ENCODE measurements at places on chromosomes 13 and 19. TPM values are rescaled to one million over a fixed set of nuclear protein-coding genes. Genes with fewer than 3 reads are reported as not detected.

TMEM38A gene
- total RNA-seq: 4.5 TPM

TYROBP gene
- total RNA-seq: not detected

GRCh38 chr19:57249329-57249728 is 8.9 kb downstream of the ZNF805 start:
- DNase-seq: no peak

GRCh38 chr13:30431269-30431940 is 9.1 kb downstream of the UBE2L5 start:
- DNase-seq: peak; percentile 75

COX6B2 gene
- 0.93 TPM for total RNA-seq

DNA sequence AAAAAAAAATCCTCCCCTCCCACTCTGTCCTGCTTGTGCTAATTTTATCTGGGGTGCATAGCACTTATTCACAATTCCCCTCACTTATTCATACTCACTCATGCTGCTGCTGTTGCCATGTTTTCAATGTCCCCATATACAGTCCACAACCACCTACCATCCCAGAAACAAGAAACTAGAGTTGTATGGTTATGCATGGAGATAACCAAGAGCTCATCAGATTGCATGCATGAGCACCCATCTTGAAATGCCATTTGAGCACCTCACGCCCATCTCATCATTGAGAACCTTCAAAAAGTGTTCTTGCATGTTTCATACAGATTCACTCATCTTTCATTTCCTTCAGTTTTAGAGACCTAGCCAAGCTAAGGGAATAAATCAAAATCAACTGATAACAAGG is 15.1 kb upstream of the N4BP2L2 start:
- DNase-seq: no peak

- DNase-seq: no peak
These were observed 3.5 kb downstream of the KCNA7 start for GRCh38 chr19:49069026-49069425.

DNA sequence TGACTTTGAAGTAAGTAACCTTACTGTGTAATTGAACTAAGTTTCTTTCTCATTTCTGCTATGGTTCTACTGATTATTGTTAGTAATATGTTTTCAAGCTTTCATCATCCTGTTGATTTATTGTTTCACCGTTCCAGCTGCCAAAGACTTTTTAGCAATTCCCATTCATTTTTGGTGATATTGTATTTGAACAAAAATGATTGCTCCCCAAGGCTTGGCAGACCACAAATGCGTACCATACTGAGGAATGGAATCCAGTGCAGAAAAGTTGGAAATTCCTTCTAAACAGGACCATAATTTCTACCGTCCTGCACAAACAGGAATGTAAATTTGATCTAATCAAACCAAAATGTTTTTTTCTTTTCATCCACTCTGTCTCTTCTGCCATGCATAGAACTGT is 10.7 kb downstream of the EPSTI1 start:
- no peak for DNase-seq

GRCh38 chr13:66835040-66835628 is 395.0 kb downstream of the PCDH9 start:
- peak; percentile 8 for DNase-seq

DNA sequence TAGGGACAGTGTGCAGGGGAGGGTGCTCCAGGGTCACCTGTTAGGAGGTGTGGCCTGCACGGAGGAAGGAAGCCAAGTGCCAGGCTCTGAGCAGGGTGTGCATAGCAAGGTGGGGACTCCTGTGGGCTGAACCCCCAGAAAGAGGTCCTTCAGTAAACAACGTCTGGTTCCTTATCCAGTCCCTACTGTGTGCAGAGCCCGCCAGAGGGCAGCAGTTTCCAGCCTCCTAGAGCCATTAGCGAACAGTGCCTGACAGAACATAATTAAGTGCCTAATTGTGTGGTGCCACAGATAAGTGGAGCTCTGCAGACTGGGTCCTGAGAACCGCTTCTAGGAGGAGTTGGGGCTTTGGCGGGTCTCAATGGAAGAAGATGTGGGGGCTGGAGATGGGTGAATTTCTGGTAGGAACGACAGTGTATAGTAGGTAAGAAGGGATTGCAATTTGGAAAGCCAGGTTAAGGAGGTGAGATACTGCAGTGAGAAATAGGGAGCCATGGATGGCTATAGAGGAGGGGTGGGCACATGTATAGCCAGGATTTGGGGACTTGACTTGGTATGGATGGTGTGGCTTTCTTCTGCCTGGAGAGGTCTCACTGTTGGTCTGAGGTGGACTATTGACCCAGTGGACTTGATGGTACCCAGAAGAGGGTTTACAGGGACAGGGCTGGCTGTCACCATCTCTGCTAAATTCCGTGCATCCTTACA is 323.1 kb downstream of the ZNF536 start:
- DNase-seq: no peak

Measured in MCF 10A (cell line).